Stimulated activated CD4-positive, alpha-beta T cell treated with anti-CD3 and anti-CD28 coated beads, Interleukin-2, amount 100 ng/mL, for 48 hours (primary cell): ENCODE measurements at places on chromosomes 6 and 20.

- no peak for DNase-seq
Measured at GRCh38 chr20:59667131-59667530, 62.8 kb downstream of the PHACTR3 start.

GRCh38 chr20:43923917-43924316 lies 9.3 kb downstream of the TOX2 start:
- no peak for DNase-seq

- DNase-seq: no peak
Measured at GRCh38 chr6:114195631-114196403, 147.0 kb downstream of the HS3ST5 start.

DNA sequence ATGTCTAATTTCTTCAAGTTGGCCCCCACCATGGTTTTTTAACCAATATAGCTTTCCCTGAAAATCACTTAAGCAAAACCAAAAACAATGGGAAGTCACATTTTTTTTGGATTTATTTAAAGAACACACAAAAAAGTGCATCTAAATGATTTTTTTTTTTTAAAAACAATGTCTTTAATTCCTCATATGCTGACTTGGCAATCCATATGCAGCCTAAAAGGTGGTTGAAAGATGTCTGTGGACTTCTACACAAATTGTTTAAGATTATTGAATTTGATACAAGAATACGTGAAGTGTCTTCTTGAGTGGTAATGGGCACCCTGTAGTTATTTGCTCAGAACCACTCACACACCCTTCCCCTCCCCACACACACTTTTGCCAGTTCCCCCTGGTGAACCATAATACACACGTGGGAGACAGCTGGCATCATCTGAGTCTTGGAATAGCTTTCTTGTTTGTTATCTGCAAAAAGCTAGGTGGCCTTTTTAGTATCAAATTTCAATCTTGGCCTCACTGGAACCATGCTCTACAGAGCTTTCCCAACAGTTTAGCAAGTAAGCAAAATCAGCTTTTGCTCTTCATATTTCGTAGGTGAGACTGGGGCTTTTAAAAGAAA lies 60.9 kb upstream of the TULP1 start:
- DNase-seq: no peak

- DNase-seq: no peak
Measured at GRCh38 chr6:136521427-136521826, 28.8 kb downstream of the MAP7 start.

GRCh38 chr6:169026175-169026574 lies 227.5 kb downstream of the THBS2 start:
- no peak for DNase-seq

GRCh38 chr6:13711324-13711732 lies 307 bp downstream of the RANBP9 start:
- DNase-seq: no peak

DNA sequence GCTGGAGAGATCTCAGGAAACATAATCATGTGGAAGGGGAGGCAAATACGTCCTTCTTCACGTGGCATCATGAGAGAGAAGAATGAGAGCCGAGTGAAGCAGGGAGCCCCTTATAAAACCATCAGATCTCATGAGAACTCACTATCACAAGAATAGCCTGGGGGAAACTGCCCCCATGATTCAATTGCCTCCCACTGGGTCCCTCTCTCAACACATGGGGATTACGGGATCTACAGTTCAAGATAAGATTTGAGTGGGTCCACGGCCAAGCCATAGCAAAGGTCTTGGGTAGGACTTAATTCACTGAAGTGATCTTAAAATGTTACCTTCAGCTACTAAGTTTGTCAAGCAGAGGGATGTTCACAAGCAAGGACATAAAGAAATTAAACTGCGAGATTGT lies 162.2 kb downstream of the ADGRG6 start:
- DNase-seq: no peak

DNA sequence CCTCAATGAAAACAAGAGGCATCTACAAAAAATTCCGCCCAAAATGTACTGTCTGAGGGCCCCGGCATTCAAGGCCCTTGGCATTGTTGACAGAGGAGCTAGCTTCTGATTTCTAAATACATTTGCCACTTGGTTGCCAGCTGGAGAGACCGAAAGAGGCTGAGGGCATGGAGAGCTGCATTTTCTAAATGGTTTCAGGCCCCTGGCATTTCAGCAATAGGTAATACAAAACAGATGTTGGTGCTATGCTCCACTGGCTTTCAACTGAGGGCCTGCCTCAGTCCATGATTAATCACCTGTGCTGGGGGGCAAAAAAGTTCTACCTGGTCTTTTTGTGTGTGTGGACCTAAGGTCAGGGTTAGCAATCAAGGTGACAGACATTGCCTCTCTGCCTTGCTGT lies 79.5 kb upstream of the ISM1 start:
- DNase-seq: no peak
